ENCODE measurements at places on chromosomes 2 and 18. TPM values are rescaled to one million over a fixed set of nuclear protein-coding genes. Genes with fewer than 3 reads are reported as not detected.

Gene RSAD2
- not detected for total RNA-seq

Gene NT5C1B
- not detected for total RNA-seq

DNA sequence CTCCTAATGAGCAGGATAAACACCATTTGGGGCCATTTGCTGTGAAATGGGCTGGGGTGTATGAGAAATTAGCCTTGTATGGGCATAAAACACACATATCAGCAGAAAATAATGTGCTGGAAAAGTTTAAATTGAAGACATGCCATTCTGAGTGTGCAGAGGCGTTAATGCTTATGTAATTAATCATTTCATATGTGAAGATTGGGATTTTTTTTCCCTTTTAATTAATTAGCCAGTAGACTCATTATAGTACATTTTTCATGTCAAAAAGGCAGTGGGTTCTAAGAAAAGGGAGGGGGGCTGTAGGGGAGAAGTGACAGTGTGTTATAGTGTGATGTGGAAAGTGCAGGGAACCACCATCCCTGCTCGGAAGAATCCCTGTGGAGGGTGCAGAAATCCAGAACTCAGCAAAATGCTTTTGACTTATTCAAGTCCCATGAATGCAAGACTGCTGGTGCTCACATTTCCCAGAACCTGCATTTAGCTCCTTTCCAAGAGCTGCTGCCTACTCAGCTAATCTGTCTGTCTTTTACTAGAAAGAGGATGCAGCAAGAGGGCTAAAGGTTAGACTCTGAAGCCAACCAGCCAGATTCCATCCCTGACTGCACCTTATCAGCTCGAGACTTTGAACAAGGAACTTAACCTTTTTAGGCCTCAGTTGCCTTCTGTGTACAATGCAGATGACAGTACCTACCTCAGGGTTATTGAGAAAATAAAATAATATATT lies 11.6 kb upstream of the COX7A2L start:
- H3K27me3 ChIP-seq: no peaks in the 10 kb centered on the region
- H3K4me3 ChIP-seq: no peak overlapping the region
- H3K27ac ChIP-seq: no peak overlapping the region
- H3K36me3 ChIP-seq: no peaks in the 10 kb centered on the region

Gene ALPI
- not detected for total RNA-seq

Gene DES
- total RNA-seq: 3.5 TPM

GRCh38 chr2:381941-382727 lies 94.2 kb upstream of the ALKAL2 start:
- peak overlapping the region; percentile 41 for H3K4me3 ChIP-seq
- H3K36me3 ChIP-seq: no peaks in the 10 kb centered on the region
- H3K27ac ChIP-seq: no peak overlapping the region

DNA sequence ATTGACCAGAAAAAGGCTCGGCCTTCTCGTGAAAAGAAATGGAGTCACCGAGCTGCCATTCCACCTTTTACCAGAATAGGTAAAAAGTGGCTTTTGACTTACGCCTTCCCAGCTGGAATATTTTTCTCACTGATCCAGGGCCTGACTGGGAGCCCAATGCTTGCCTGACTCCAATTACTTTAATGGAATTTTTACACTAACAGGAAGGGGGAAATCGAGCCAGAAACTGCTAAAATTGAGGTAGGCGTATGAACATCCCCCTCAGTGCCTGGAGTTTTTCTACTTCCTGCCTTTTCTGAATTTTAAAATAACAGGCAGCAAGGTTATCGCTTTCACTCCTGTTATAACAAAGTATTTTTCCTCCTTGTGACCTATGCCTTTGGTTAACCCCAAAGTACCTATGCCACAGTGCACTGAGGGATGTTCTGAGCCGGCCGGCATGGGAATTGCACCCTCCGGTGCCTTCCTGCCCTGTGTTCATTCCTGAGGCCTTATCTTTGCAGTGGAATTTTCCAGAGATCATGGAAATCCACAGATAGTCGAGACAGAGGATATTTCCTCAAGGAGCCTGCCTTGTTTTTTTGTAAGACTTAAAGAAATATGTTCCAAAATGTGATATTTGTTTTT lies 18.3 kb upstream of the RPL31 start:
- H3K36me3 ChIP-seq: no peaks in the 10 kb centered on the region
- no peak for DNase-seq

DNA sequence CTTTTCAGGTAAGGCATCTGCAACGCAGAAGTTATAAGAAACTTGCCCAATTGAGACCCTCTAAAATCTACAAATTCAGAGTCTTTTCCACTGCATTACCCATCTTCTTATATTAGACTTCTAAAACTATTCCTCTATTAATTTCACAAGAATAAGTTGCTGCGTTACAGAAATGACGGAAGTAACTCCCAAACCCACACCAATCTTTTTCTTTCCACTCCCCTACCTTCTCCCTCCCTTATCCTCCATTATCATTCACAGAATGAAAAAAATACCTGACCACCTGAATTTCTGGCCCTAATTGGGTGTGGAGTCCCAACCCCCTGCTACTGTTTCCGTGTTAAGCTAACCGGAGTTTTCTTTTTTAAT lies 689 bp downstream of the RPRD1A start:
- peaks cover 7% of the 10 kb centered on the region for H3K27me3 ChIP-seq
- H3K27ac ChIP-seq: peak overlapping the region; percentile 84
- DNase-seq: no peak
- H3K36me3 ChIP-seq: peaks cover 11% of the 10 kb centered on the region

Gene FAM136A
- total RNA-seq: 81.0 TPM

DNA sequence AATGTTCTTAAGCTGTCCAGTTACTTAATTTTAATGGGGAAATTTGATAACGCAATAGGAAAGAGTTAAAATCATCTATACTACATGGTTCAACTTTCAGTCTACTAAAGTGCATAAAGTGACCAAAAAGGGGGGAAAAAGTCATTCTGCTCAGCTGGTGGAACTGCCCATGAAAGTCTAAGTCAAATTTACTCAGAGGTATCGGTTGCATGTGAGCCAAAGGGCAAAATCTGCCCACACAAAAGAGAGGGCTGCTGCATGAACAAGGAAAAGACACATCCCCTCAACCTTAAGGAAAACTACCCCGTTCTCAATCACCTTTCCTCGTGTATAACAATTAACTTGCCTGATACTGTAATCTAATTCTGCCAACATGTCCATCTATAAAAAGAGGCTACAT lies 126.1 kb downstream of the TCF4 start:
- peaks cover 4% of the 10 kb centered on the region for H3K36me3 ChIP-seq
- peaks cover 86% of the 10 kb centered on the region for H3K4me1 ChIP-seq
- no peaks in the 10 kb centered on the region for H3K27me3 ChIP-seq
- peak overlapping the region; percentile 50 for H3K27ac ChIP-seq
- H3K4me3 ChIP-seq: no peak overlapping the region

GRCh38 chr2:27697660-27698059 lies 34.0 kb downstream of the SLC4A1AP start:
- H3K4me1 ChIP-seq: no peaks in the 10 kb centered on the region
- no peak overlapping the region for H3K27ac ChIP-seq
- H3K36me3 ChIP-seq: no peaks in the 10 kb centered on the region
- no peak for DNase-seq
- H3K4me3 ChIP-seq: no peak overlapping the region

Gene MREG
- total RNA-seq: 23.0 TPM

DNA sequence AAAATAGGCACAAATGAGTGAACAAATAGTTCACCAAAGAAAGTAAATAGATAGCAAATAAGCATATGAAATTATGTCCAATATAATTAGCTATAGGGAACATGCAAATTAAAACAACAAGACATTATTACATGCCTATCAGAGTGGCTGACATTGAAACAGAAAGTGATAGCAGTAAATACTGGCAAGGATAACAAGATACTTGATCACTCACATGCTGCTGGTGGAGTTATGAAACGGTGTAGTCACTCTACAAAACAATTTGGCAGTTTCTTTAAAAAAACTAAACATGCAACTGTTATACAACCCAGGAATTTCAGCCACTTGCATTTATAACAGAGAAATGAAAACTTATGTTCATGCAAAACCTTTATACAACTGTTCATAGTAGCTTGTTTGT lies 439.2 kb upstream of the ACVR2A start:
- no peak overlapping the region for H3K27ac ChIP-seq
- no peaks in the 10 kb centered on the region for H3K4me1 ChIP-seq
- H3K36me3 ChIP-seq: no peaks in the 10 kb centered on the region
- no peak for DNase-seq

GRCh38 chr2:21452263-21452662 lies 328.5 kb downstream of the TDRD15 start:
- H3K4me1 ChIP-seq: peaks cover 56% of the 10 kb centered on the region
- peaks cover 3% of the 10 kb centered on the region for H3K27me3 ChIP-seq
- peaks cover 5% of the 10 kb centered on the region for H3K36me3 ChIP-seq
- no peak overlapping the region for H3K27ac ChIP-seq

Gene AMER3
- total RNA-seq: 0.13 TPM

DNA sequence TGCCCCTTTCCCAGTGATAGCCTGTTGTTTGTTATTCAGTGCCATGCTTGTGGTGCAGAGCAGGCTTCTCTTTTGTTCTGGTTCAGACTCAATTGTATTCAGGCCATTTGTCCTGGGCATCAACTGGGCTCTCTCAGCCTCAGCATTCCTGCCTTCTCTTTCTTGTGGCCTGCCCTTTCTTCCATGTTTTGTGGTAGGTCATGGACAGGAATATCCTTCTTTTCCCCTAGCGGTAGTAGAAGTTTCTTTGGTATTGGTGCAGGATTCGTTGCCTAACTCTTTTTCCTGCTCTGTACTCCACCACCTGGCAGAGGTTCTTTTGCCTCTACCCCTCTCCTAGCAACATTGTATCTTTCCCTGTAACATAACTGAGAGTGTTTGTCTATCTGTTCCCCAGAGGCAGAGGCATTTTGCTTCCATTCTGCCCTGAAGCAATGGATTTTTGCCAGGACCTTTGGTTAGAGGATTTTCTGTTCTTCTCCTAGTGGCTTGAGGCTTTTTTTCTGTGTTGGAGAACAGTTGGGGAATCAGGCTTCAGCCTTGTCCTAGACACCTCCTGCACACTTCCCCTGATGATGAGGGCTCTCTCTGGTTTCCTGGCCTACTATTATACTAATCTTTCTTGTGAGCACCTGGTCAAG lies 68.5 kb downstream of the NCOA1 start:
- peaks cover 25% of the 10 kb centered on the region for H3K36me3 ChIP-seq
- no peak overlapping the region for H3K4me3 ChIP-seq
- no peak for DNase-seq
- H3K27me3 ChIP-seq: no peaks in the 10 kb centered on the region
- peak overlapping the region; percentile 42 for H3K27ac ChIP-seq
- H3K4me1 ChIP-seq: peaks cover 19% of the 10 kb centered on the region

Gene ATP6V1B1
- total RNA-seq: not detected

GRCh38 chr2:147433822-147434221 lies 411.0 kb upstream of the ACVR2A start:
- no peak overlapping the region for H3K4me3 ChIP-seq
- H3K27ac ChIP-seq: no peak overlapping the region
- H3K4me1 ChIP-seq: peaks cover 9% of the 10 kb centered on the region
- no peaks in the 10 kb centered on the region for H3K27me3 ChIP-seq

Gene RAB17
- 140 TPM for total RNA-seq

- H3K27me3 ChIP-seq: no peaks in the 10 kb centered on the region
These were observed 84.3 kb downstream of the COPS8 start for GRCh38 chr2:237170020-237170419.

DNA sequence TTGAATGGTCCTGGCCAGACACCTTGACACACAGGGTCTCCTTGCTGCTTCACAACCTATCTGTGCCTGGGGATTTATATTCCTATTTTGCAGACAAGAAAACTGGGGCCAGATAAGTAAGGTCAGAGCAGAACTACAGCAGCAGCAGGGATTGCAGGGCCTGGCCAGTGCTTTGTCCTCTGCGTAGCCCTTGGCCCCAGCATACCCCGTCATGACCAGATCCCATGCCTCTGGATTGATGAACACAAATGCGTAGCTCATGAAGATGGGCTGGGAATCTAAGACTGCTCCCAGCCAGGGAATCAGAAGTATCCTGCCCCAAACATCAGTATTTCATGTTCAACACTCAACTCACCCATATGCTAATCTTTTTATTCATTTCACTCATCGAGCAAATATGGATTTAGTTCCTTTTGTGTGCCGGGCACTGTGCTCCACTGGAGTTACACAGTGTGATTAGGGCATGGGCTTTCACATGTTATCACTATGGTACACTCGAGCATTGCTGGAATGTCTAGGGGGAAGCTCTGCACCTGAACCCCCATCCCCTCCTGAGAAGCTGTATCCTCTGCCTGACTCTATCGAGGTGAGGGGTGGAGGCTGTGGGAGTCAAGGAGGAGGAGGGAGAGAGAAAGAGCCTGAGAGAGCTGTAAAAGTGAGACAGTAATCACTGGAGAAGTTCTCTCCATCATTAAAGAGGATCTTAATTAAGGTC lies 143.3 kb downstream of the CYP26B1 start:
- no peak overlapping the region for H3K4me3 ChIP-seq
- no peaks in the 10 kb centered on the region for H3K27me3 ChIP-seq
- no peak overlapping the region for H3K27ac ChIP-seq
- DNase-seq: no peak

DNA sequence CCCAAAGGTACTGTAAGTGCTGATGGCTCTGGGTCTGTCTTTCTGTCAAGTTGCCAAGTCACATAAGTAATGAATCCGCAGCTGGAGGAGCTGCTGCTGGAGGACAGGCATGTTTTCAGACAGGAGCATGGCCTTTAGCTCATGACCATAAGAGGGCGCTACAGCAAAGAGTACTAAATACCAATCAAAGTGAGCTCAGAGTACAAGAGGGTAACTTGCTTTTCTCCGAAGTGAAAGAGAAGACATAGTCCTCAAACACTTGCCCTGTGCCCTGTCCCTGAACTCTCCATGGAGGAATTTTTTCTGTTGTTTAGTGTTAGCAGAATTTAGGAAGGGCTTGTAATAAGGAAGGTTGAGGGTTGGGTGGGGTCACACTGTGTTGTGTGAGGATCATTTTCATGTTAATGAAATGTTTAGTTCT lies 58.0 kb upstream of the EML6 start:
- no peak overlapping the region for H3K4me3 ChIP-seq
- H3K4me1 ChIP-seq: peaks cover 9% of the 10 kb centered on the region
- H3K27me3 ChIP-seq: no peaks in the 10 kb centered on the region
- peak overlapping the region; percentile 76 for H3K27ac ChIP-seq
- H3K36me3 ChIP-seq: peaks cover 88% of the 10 kb centered on the region

GRCh38 chr2:234558642-234559041 lies 61.8 kb upstream of the ARL4C start:
- no peak overlapping the region for H3K4me3 ChIP-seq
- no peak for DNase-seq
- no peaks in the 10 kb centered on the region for H3K4me1 ChIP-seq

Gene OTX1
- 1.2 TPM for total RNA-seq

DNA sequence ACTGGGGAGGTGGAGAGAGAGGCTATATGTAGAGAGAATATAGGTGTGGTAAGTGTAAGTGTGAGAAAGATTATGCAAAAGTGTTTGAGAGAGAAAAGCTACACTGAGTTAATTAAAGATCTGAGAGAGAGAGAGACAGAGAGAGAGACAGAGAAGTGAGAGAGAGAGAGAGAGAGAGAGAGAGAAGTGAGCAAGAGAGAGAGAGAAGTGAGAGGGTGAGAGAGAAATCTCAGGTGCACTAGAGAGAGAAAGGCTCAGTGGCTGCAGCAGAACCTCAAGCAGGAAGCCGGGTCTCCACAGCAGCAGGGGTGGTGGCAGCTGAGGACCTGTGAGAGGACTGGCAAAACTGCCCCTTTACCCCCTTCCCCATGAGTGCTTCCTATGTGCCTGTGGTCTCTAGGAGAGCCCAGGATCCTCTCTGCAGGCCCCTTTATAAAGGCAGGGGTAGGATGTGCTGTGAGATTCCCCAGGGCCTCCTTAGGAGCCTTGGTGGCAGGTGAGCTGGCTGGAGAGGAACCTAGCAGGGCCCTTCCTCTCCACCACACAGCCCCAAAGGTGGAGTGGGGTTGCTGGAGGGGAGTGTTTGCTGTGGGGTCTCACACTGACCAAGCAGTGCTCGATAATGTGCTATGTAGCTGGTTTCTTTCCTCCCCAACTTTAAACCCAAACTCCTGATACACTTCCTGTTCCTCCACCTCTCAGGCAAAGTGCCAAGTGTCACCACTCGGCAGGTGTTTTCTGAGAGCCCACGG lies 52.6 kb downstream of the SLC4A5 start:
- DNase-seq: no peak
- no peak overlapping the region for H3K27ac ChIP-seq
- H3K4me1 ChIP-seq: no peaks in the 10 kb centered on the region
- H3K36me3 ChIP-seq: no peaks in the 10 kb centered on the region
- no peak overlapping the region for H3K4me3 ChIP-seq
